ENCODE measurements at places on chromosomes 1 and 21. TPM values are rescaled to one million over a fixed set of nuclear protein-coding genes. Genes with fewer than 3 reads are reported as not detected.
A peak's percentile ranks its signal among the peaks of the same experiment; 100 is the strongest.

DNA sequence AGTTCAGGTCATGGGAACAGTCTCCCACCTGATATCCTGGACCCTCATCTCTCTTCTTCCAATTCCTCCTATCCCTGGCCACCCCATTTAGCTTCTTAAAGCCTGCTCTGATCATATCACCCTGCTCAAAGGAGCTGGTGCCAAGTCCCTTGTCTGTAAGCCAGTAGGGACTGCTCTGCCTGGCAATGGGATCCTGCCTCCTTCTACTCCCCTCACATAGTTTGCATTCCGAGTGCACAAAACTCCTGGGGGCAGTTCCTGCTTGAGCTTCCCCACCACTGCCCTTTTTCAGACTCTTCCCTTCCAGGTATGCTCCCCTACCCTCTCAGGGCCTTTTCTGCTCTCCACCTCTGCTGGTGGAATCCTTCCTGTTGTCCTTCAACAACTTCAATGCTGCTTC is 48.1 kb downstream of the NGF start:
- DNase-seq = no peak
- no peaks in the 10 kb centered on the region for H3K4me1 ChIP-seq
- no peaks in the 10 kb centered on the region for H3K27me3 ChIP-seq
- H3K36me3 ChIP-seq = no peaks in the 10 kb centered on the region
- H3K27ac ChIP-seq = no peak overlapping the region
- H3K4me3 ChIP-seq = no peak overlapping the region

- H3K27me3 ChIP-seq = no peaks in the 10 kb centered on the region
- peaks cover 59% of the 10 kb centered on the region for H3K36me3 ChIP-seq
- H3K27ac ChIP-seq = no peak overlapping the region
- DNase-seq = peak; percentile 74
- peaks cover 30% of the 10 kb centered on the region for H3K4me1 ChIP-seq
These were observed 76.2 kb downstream of the SKI start for GRCh38 chr1:2304282-2304681.

DNA sequence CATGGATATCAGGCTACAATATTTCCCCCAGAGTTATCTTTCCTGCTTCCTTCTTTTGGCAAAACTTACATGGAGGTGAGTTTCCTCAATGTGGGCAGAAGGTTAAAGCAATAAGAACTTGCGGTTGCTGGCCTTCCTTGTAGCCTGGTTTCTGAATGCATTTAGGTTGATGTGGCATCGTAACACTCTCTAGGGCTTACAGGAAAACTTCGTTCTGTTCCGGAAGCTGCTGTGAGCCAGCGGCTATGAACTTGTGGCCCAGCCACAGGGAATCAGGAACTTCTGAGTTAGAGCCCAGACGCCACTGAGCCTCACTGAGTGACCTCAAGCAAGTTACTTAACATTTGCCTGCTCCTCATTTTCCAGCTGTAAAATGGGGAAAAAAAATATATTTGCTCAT is 623.4 kb upstream of the ADAMTS5 start:
- no peak overlapping the region for H3K4me3 ChIP-seq
- no peak overlapping the region for H3K27ac ChIP-seq
- no peaks in the 10 kb centered on the region for H3K27me3 ChIP-seq
- H3K36me3 ChIP-seq = no peaks in the 10 kb centered on the region

GNAT2 gene
- total RNA-seq = not detected

SLC6A9 gene
- 5.6 TPM for total RNA-seq

All from upper lobe of left lung (tissue), 6 donors.